ENCODE measurements at places on chromosomes 2 and 18.
A peak's percentile ranks its signal among the peaks of the same experiment; 100 is the strongest.

- no peak overlapping the region for H3K27ac ChIP-seq
- no peaks in the 10 kb centered on the region for H3K36me3 ChIP-seq
Observed at GRCh38 chr2:61425605-61426155, 45.2 kb downstream of the USP34 start.

DNA sequence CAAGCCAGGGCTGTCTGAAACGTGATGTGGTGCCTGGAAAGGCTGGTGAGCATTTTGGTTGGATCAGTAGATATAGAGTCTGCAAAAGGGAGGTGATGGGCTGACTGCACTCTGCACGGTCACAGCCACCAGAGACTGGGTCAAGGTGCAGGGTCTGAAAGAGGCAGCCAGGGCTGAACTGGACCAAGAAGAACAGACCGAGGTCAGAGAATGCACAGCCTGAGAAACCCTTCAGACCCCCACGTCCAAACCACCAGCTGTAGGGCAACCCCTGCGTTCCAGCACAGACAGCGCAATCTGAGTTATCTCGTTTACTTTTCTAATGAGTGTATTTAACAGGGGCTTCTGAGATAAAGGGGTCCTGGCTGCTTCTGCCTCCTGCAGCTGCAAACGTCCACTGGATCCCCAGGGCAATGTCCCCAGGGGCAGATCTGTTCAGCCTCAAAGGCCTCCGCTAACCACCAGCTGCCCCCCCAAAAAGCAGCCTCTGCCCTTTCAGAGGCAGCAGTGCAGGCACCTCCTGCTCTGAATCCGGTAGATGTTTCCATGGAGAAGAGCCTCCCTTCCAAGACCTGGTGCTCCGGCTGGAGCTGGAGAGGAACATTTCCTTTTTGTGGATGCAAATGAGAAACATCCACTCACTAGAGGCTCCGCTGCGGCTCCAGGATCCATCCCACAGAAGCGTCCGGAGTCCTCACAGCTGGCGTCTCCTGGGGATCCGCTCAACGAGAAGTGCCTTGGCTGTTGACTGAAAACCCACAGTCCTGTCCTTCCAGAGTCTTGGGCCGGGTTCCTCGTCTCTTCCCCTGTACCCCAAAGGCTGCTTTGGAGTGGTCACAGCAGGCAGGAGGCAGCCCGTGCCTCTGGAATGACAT lies 970 bp upstream of the KCNG2 start:
- no peaks in the 10 kb centered on the region for H3K36me3 ChIP-seq
- no peak overlapping the region for H3K27ac ChIP-seq
- H3K4me1 ChIP-seq, result peaks cover 14% of the 10 kb centered on the region

DNA sequence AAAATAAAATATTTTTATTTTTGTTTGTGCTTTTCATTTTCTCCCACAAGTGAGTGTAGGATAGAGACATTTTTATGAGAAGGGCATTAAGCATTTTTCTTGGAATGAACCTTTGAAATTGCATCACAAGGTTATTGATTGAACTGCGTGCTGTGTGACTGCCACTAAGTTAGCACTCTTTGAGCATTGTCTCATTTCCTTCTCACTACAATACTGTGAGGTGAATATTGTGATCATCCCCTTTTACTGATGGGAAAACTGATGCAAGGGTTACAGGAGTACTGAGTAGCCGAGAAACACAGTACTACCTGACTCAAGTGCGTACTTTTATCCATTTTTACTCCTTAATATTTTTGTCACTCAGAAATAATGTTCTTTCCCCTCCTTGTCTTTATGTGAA lies 2.0 kb downstream of the NBEAL1 start:
- no peaks in the 10 kb centered on the region for H3K27me3 ChIP-seq
- no peak for ATAC-seq
- H3K4me1 ChIP-seq, result no peaks in the 10 kb centered on the region
- peak overlapping the region; percentile 23 for H3K4me3 ChIP-seq
- no peak overlapping the region for H3K27ac ChIP-seq

DNA sequence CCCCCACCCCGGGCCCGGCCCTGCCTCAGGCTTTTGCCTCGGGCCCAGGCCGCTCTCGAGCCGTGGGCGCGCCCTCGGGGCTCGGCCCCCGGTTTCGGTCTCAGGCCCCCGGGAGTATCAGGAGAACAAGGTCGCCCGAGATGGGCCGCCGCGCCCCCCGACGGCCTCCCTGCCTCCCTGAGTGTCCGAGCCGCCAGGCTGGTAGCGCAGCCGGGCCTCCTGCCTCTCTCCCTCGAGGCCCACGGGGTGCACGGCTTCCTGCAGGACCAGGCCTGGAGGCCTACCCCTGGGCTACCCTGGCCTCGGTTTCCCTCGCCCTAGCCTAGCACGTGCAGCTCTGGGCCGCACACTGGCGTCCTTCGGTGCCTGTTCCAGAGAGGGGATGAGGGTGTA lies 8.4 kb downstream of the GBX2 start:
- peaks cover 84% of the 10 kb centered on the region for H3K27me3 ChIP-seq
- H3K4me3 ChIP-seq, result no peak overlapping the region
- H3K4me1 ChIP-seq, result peaks cover 17% of the 10 kb centered on the region
- no peak for ATAC-seq
- H3K36me3 ChIP-seq, result no peaks in the 10 kb centered on the region

- ATAC-seq, result peak; percentile 56
- peak overlapping the region; percentile 92 for H3K4me3 ChIP-seq
- H3K36me3 ChIP-seq, result peaks cover 15% of the 10 kb centered on the region
- peaks cover 24% of the 10 kb centered on the region for H3K4me1 ChIP-seq
- H3K27ac ChIP-seq, result peak overlapping the region; percentile 95
- H3K27me3 ChIP-seq, result no peaks in the 10 kb centered on the region
Observed at GRCh38 chr18:3262234-3263131, 550 bp downstream of the MYL12B start.

- H3K27me3 ChIP-seq, result no peaks in the 10 kb centered on the region
- no peak overlapping the region for H3K27ac ChIP-seq
- no peak for ATAC-seq
- H3K4me3 ChIP-seq, result no peak overlapping the region
- H3K4me1 ChIP-seq, result no peaks in the 10 kb centered on the region
- H3K36me3 ChIP-seq, result no peaks in the 10 kb centered on the region
Observed at GRCh38 chr2:182904844-182905243, 38.4 kb upstream of the FRZB start.

- ATAC-seq, result peak; percentile 25
- peak overlapping the region; percentile 26 for H3K27ac ChIP-seq
- no peaks in the 10 kb centered on the region for H3K4me1 ChIP-seq
- no peaks in the 10 kb centered on the region for H3K27me3 ChIP-seq
- no peak overlapping the region for H3K4me3 ChIP-seq
- no peaks in the 10 kb centered on the region for H3K36me3 ChIP-seq
Observed at GRCh38 chr2:53987336-53987921, 16.6 kb upstream of the PSME4 start.

DNA sequence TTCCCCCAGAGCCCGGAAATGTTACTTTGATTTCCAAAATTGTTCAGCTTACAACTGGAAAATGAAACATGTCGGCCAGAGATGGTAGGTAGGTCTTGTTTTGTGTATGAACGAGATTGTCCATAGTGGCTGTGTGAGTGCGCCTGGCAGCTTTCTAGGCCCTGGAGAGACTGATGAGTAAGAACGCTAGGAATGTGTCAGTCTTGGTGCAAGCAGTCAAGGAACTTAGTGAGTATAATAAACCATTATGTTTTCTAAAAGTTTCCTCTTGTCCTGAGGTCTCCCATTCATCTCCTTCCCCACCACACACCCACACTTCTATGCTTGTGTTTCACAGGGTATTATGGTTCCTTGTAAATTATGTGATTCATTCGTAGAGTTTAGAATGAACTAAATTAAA lies 234.2 kb downstream of the CDH2 start:
- no peaks in the 10 kb centered on the region for H3K4me1 ChIP-seq
- no peaks in the 10 kb centered on the region for H3K36me3 ChIP-seq
- ATAC-seq, result no peak

DNA sequence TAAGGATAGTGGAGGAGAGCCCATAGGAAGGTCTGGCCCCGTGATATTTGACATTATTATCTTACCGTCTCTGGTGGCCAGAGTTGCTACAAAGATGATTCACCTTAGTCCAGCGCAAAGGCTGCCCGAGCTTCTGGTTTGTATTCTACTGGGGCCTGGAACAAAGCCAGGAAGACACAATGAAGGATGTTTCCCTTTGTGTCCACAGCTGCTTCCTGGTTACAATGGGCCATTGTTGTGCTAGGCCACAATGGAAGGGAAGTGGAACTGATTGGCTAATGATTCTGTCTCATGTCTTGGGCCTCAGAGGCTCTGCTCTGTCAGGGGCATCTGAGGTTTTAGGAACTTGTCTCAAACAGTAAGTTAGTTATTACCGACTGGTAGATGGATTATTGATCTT lies 132.2 kb downstream of the TDRD15 start:
- peak; percentile 66 for ATAC-seq
- H3K4me1 ChIP-seq, result no peaks in the 10 kb centered on the region
- H3K27ac ChIP-seq, result no peak overlapping the region
- H3K36me3 ChIP-seq, result no peaks in the 10 kb centered on the region
- no peak overlapping the region for H3K4me3 ChIP-seq
- H3K27me3 ChIP-seq, result no peaks in the 10 kb centered on the region

GRCh38 chr2:66477135-66477842 lies 42.4 kb downstream of the MEIS1 start:
- no peak overlapping the region for H3K4me3 ChIP-seq
- no peaks in the 10 kb centered on the region for H3K27me3 ChIP-seq
- no peaks in the 10 kb centered on the region for H3K36me3 ChIP-seq
- peak; percentile 29 for ATAC-seq
- H3K27ac ChIP-seq, result peak overlapping the region; percentile 57

DNA sequence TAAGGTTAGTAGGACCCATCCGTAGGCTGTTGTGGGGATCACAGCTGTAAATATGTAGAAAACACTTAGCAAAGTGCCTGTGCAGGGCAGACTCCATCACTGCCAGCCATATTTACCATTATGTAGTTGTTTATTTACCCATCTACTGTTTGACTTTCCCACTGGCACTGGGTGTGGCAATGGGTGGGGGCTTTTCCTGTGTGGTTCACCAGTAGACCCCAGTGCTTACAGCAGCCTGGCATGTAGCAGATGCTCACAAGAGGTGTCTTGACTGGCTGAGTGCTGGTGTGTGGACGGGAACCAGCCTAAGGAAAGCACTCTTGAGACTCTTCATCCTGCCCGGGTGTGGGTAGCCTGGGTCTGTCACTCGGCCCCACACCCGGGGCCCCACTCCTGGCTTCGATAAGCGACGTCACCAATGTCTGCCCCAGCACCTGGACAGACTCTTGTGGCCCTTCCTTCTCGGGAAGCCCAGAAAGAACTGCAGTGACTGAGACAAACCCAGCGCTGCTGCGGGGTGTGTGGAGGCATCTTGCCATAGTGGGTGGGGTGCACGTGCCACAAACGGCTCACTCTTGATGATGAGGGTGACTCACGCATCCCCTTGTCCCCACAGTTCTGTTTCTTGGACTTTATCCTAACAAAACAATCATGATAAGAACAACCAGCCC lies 78.3 kb downstream of the HDAC4 start:
- H3K27me3 ChIP-seq, result no peaks in the 10 kb centered on the region
- no peaks in the 10 kb centered on the region for H3K36me3 ChIP-seq
- ATAC-seq, result no peak
- H3K4me1 ChIP-seq, result peaks cover 2% of the 10 kb centered on the region
- no peak overlapping the region for H3K4me3 ChIP-seq

DNA sequence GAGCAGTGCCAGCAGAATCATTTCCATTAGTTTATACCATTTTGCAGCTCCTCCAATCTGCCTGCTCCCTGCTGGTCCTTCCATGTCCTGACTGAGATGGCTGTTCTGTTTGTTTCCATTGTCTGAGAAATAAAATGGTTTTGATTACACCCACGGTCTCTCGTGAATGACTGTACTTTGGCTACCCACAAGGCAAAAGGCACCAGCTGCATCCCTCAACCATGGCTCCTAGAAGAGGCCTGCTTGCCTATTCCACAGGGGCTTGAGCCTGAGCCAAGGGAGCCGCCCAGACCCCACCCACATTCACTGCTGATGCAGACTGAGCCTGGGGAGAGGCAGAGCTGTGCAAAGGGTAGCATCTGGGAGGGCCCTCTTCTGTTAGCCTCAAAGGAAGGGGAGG lies 31.2 kb downstream of the MARCHF4 start:
- H3K4me3 ChIP-seq, result no peak overlapping the region
- peaks cover 25% of the 10 kb centered on the region for H3K4me1 ChIP-seq
- no peaks in the 10 kb centered on the region for H3K36me3 ChIP-seq
- ATAC-seq, result no peak

- ATAC-seq, result peak; percentile 10
- peak overlapping the region; percentile 54 for H3K4me3 ChIP-seq
- H3K27ac ChIP-seq, result peak overlapping the region; percentile 87
- H3K36me3 ChIP-seq, result no peaks in the 10 kb centered on the region
- no peaks in the 10 kb centered on the region for H3K27me3 ChIP-seq
Observed at GRCh38 chr2:218406949-218407618, 7.4 kb downstream of the CTDSP1 start.

DNA sequence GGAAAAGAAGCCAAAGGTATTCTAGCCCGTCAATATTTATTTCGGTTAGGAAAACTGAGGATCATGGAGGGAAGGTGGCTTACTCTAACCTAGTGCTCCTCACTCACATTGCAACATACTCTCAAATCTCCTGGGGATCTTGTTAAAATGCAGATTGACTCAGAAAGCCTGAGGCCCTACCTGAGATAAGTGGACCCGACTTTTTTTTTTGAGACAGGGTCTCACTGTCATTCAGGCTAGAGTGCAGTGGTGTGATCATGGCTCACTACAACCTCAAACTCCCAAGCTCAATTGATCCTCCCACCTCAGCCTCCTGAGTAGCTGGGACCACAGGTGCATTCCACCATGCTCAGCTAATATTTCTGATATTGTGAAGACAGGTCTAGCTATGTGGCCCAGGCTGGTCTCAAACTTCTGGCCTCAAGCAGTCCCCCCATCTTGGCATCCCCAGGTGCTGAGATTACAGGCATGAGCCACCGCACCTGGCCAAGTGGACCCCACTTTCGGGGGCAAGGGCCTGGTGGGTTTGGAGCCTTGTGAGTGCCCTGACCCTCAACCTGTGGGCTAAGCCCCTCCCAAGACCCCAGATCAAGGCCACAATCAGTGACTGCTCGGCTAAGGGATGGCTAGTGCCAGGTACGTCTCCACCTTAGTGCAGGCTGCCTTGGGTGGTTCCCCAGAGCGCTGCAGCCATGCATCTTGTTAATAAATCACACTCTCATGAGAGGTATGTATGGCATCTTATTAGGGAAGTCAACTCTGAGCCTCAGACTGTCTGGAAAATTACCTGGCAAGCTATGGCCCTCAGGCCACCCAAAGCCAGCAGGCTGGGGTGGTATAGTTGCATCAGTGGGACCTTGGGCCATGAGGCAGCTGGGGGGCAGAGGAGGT lies 1.1 kb upstream of the NEURL3 start:
- no peak for ATAC-seq
- H3K4me1 ChIP-seq, result peaks cover 40% of the 10 kb centered on the region
- H3K27me3 ChIP-seq, result peaks cover 25% of the 10 kb centered on the region
- H3K4me3 ChIP-seq, result no peak overlapping the region
- no peak overlapping the region for H3K27ac ChIP-seq
